ENCODE measurements at places on chromosomes 13 and 19. TPM values are rescaled to one million over a fixed set of nuclear protein-coding genes. Genes with fewer than 3 reads are reported as not detected.

Gene CACNA1A
- total RNA-seq: 1.7 TPM

Gene FOXA3
- 3.7 TPM for total RNA-seq

Gene TMEM91
- total RNA-seq: 9.5 TPM

Gene SIGLEC10
- 33.8 TPM for total RNA-seq

Gene PPFIA3
- total RNA-seq: 7.1 TPM

DNA sequence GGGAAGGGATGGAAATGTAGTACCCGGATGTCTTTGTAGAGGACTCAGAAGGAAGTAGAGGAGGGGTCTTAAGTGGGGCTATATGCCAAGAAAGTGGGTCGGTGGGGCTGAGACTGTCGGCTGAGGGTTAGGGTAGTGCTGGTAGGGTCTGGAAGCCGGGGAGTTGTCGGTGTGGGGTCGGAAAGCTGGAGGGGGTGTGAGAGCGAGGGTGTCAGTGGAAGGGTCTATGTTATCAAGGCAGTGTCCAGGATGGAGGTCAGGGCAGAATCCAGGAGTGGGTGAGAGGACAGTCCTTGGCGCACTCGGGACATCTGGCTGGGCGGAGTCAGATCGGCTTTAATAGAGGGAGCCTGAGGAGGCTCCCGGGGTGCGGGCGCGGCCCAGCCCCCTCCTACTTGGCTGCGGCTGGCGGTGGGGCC, 1.7 kb downstream of the HSPB6 start:
- peak; percentile 64 for DNase-seq

DNA sequence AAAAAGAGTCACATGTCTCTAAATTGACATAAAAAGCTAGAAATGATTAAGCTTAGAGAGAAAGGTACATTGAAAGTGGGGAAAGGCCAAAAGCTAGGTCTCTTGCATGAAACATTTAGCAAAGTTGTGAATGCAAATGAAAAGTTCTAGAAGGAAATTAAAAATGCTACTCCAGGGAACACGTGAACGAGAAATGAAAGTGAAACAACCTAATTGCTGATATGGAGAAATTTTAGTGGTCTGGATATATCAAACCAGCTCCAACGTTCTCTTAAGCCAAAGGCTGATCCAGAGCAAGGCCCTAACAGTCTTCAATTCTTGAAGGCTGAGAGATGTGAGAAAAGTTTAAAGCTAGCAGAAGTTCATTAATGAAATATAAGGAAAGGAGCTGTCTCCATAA, 419.8 kb downstream of the SLITRK6 start:
- no peak for DNase-seq

DNA sequence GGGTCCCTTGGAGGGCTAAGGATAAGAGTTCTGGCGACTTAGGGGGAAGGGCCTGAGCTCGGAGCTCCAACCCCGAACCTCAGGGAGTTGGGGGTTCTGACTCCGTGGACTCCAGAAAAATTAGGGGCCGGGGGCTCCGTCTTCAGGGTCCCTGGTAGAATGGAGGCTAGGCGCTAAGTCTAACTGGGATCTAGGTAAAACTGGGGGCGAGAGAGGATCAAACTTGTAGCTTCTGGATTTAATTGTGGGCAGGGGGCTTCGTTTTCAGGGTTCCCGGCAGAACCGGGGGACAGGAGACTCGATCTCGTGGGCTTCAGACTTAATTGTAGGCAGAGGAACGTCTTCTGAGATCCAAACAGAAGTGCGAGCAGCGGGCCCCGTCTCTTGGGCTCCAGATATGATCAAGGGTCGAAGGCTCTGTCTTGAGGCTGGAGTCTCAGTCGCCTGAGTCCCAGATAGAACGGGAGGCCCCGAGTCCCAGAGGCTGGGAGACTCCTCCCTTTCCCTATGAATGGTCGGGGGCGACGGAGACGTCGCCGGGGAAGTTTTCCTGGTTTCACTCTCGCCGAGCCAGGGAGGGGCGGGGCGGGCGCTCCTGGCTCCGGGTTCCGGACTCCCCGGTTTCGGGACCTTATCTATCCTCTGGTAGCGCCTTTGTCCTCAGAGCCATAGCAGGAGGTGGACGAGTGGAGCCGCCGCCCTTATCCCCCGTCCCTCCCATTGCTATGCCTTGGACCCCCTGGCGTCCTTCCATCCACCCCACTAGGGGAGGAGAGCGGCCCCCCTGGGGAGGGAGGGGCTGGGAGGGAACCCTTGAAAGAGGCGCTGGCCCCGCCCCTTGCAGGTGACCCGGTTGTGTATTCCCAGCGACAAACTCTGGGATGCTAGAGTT, 1.3 kb downstream of the NECTIN2 start:
- peak; percentile 90 for DNase-seq

Gene CALR3
- not detected for total RNA-seq

GRCh38 chr19:38213911-38214625, 10.0 kb downstream of the DPF1 start:
- DNase-seq: peak; percentile 90

DNA sequence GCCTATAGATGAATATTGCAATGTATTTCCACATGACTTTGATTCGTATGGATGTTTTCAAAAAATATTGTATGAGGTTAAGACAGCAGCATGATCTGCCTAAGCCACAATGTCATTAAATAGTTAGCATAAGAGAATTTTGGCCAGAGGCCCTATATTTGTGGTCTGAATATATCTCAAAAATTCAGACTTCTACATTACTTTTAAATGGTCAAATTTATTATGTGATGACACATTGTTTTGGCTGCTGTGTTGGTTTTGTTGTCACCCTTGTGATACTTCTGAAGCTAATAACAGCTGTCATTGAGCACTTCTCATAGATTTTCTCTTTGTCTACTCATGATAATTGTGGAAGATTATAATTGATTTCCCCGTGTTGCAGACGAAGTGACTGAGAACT, 288.2 kb downstream of the MYO16 start:
- DNase-seq: no peak

Gene IGFL3
- total RNA-seq: not detected

DNA sequence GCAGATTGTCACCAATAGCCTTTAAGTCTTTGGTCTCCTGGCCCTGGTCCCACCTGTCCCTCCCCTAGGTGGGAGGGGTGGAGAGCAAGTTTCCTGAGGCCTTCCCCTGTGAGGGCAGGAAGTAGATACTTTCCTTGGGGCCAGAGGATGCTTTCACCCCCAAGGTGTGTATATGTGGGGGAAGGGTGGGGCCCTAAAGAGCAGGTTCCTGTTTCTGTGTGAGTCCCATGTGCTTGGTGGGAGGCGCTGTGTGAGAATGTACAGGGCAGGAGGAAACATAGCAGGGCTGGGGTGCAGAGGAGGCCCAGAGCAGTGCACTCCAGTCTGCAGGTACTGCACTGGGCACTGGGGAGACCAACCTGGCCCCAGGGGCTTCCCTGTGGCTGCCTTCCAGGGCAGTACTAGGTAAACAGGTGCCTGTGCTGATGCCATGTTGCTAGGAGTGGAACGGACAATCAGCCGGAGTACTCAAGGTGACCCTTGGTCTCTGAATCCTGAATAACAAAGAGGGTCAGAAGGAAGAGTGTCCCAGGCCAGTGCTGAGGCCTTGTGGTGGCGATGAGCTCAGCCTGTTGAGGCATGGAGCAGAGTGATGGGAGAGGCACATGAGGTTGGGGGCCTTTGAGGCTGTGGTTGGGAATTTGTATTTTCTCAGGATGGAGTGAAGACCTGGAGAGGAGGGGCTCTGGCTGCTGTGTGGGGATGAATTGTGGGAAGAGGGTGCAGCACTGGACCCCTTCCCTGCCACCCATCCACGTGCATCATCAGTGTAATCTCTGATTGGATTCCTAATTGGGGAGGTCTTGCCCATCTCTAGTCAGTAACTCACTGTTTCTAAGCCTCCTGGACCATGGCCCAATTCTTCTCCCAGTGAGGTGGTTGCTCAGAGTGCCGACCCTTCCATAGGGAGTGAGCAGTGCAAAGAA, 5.1 kb downstream of the EGLN2 start:
- DNase-seq: no peak

Gene TRPC4
- total RNA-seq: 2.9 TPM

- DNase-seq: peak; percentile 55
These were observed 65.9 kb upstream of the ZNF599 start for GRCh38 chr19:34838753-34839431.

Gene IFNL1
- not detected for total RNA-seq

DNA sequence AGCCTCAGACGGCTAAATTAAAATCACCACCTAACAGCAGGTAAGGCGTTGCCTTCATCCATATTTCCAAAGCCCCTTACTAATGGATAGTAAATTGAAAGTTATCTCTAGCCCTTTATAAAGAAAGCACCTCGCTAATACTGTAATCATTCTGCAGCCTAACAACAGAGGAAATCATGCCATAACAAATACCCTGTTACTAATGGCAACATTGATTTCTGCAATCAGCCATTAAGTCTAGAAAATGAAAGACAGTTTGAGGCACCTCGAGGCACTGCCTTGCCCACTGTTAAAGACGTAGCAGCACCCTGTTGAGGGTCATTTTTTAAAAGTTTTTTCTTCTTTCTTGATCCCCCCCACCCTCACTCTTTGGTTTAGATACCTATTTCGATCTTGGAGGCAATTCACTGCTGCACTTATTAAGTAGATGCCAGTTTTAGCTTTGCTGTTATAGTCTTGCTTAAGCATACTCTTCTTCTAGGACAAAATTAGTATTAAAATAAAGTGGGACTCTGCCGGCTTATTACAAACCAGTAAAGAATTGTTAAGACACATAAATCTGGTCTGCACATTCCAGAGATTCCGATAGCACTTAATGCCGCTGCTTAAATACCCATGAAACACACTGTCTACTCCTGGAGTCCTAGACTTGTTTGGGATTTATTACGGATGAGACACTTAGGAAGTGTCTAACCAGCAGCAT, 74.8 kb downstream of the ZNF536 start:
- DNase-seq: peak; percentile 68

Gene ZNF20
- 7.3 TPM for total RNA-seq

DNA sequence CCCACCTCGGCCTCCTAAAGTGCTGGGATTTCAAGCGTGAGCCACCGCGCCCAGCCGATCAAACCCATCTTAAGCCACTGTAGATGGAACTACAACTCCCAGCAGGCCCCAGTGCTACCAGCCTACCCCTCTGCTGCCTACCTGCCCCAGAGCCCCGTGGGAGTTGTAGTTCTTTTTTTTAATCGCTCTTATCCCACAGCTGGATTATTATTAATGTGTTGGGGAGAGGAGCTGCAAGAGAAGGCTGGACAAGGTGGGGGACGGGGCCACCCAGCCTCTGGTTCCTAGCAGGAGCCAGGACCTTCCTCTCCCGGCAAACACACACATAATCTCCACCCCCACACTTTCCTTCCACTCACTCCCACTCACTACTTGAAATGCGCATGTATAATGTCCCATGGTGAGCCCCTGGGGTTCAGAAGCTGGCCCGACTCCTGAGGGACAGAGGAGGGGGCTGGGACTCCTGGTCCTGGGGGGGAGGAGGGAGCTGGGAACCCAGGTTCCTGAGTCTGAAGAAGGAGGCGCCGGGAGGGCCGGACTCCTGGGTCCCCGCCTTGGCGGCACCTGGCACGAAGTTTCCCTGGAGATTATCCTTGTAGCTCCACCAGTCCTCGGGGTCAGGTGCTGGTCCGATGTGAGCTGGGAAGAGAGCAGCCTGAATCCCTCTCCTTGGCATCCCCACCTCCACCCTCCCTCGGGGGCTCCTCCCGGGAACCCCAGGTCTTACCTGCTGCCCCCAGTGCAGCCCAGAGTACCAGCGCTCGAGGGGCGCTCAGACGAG, 958 bp downstream of the CA11 start:
- peak; percentile 88 for DNase-seq

- peak; percentile 47 for DNase-seq
These were observed 50.5 kb upstream of the UBE2L5 start for GRCh38 chr13:30371649-30372265.

GRCh38 chr13:52348983-52349780, 56.8 kb downstream of the THSD1 start:
- no peak for DNase-seq

Gene ZNF57
- total RNA-seq: 6.1 TPM

DNA sequence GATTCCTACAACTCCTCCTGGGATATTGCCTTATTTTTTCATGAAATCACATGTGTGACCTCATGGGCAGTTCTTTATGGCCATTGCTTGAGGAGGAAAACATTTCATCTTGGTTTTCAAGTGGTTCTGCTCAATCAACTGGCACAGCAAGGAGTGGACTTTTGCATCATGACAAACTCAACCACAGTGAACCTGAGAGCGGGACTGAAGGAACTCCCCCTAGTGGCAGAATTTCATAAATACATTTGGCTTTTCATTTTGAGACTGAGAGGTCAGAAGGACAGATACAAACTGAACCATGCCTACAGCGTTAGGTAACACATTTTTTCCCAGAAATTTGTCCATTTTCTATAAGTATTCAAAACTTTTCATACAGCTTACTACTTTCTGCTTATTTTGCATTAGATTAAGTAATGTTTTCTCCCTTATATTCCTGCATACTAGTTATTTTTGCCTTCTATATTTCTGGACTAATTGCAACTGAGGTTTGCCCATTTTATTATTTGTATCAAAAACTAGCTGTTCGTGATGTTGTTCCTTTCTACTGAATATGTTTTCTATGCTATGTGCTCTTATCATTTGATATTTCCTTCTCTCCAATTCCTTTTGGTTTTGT, 13.4 kb upstream of the SIGLEC12 start:
- DNase-seq: no peak

- DNase-seq: no peak
These were observed 65.6 kb downstream of the DHRS12 start for GRCh38 chr13:51738226-51738905.

- DNase-seq: no peak
These were observed 1255.9 kb upstream of the MIR17HG start for GRCh38 chr13:90091611-90092010.

DNA sequence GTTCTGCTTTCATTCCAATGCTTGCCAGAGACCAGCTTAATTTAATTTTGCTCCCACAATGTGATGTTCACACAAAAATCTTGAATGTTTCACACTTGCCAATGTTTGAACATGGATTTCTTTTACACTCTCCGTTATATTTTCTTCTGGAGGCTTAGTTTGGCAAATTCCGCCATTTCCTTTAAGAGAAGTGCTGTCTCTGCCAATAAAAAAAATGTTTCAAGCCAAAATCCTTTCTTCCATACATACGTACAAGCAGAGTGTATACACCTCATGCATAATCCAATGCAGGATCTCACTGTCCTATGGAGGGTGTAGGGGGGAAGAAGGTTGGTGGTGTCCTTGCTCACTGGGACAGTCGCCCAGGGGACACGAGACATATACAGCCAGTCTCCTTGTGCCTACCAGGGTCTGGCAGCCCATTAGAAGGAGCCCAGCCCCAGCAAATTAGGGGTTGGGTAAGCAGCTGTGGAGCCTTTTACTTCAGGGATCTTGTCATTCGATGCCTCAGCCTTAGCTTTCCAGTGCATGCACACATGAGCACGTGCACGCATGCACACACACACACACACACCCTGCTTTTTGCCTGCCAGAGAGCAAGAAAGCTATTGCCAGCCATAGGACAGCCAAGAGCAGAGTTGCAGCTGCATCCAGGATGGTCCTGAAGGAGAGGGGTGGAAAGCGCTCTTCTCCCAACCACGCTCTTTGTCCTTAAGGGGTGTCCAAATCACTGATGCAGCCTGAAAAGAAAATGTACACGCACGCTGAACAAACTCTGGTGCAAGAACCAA, 208.3 kb downstream of the FOXO1 start:
- DNase-seq: peak; percentile 81

- DNase-seq: peak; percentile 67
These were observed 752 bp downstream of the ZMYM5 start for GRCh38 chr13:19862481-19863313.

Gene SLC25A42
- 9.7 TPM for total RNA-seq

Gene SOX1
- not detected for total RNA-seq

GRCh38 chr13:26623125-26623524, 65.6 kb downstream of the WASF3 start:
- DNase-seq: no peak

Gene IER2
- 73.9 TPM for total RNA-seq

Gene OLFM2
- total RNA-seq: 2.1 TPM

Gene GSK3A
- total RNA-seq: 39.2 TPM

- no peak for DNase-seq
These were observed 5.5 kb upstream of the PDE4C start for GRCh38 chr19:18231775-18232174.

GRCh38 chr19:17484520-17485185, 14.3 kb downstream of the SLC27A1 start:
- DNase-seq: no peak

Data from kidney (tissue), 22 donors.